ENCODE measurements at places on chromosomes 12 and 14.
A peak's percentile ranks its signal among the peaks of the same experiment; 100 is the strongest.

- no peak for DNase-seq
Observed at GRCh38 chr12:102321305-102322082, 123.9 kb upstream of the PMCH start.

DNA sequence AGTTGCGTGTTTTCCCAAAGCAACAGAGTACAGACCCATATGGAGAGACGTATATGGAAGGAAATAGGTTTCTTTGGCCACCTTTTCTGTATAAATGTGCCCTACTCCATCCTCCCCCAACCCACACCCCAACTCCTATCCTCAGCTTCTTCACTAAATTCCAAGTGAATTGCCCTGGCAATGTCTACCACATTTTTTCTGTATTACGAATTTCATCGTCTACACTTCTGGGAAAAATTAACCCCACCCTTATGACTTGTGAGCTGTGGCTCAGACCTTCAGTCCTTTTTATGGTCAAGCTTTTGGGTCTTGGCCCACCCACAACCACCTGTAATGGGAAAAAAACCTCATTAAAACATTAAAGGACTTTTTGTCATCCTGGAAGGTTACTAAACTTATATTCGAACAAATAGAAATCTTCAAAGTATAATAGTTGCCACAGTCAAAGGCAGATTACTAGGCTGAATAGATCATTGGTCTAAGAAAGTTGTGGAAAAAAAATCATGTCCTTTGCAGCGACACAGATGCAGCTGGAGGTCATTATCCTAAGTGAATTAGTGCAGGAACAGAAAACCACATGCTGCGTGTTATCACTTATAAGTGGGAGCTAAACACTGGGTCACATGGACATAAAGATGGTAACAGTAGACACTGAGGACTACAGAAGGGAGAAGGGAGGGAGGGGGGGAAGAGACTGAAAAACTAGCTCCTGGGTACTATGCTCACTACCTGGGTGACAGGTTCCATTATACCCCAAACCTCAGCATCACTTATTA, 15.7 kb upstream of the NFKBIA start:
- peak; percentile 65 for DNase-seq

GRCh38 chr14:68250927-68251768, 431.6 kb downstream of the RAD51B start:
- no peak for DNase-seq

- DNase-seq, result no peak
Observed at GRCh38 chr14:104169699-104170479, 31.5 kb downstream of the KIF26A start.

DNA sequence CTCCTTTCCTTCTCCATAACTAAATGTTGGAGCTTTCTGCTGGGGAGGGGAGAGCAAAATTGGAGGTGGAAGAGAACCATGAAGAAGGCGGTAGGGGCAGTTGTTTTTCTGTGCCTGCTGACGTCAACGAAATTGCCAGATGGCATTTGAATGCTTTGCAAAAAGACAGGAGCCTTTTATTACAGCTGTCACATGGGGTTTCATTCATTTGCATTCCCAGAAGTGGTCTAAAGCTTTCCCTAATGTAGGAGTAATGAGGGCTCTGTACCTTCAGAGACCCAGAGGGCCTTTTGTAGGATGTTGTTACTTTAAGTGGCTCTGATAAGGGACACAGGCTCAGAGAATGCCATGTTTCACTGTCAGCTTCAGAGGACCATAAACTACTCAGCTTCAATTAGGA, 107.1 kb upstream of the SLCO1C1 start:
- DNase-seq, result no peak

DNA sequence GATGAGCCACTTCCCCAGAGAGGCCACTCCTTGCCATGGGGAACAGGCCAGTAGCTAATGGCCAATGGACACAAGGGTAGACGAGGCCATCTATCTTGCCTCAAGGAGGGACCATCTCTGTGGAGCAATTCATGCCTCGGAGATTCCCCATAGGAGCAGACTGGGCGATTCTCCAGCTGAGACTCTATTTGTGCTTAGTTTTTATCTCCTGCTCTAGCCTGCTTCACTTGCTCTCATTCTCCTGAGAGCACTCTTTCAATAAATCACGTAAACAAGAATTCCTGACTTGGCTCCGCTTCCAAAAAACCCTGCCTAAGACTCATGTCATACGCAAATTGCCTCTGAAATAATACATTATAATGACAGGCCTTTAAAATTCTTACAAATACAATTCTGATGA, 396.4 kb upstream of the USP15 start:
- DNase-seq, result no peak

DNA sequence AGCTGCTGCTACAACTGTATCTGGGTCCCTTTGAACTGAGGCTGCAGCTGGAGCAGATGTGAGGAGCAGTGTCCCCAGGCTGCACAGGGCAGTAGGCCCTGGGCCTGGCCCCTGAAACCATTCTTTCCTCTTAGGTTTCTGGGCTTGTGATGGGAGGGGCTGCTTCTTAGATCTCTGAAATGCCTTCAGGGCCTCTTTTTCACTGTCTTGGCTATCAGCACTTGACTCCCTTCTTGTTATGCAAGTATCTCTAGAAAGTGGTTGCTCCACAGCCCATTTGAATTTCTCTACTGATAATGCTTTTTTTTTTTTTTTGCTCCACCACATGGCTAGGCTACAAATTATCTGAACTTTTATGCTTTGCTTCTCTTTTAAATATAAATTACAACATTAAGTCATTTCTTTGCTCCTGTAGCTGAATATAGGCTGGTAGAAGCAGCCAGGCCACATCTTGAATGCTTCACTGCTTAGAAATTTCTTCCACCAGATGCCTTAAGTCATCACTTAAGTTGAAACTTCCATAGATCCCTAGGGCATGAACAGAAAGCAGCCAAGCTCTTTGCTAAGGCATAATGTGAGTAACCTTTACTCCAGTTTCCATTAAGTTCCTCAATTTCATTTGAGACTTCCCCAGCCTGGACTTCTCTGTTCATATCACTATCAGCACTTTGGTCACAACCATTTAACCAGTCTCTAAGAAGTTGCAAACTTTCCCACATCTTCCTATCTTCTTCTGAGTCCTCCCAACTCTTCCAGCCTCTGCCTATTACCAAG, 41.1 kb downstream of the ACSM4 start:
- DNase-seq, result no peak

DNA sequence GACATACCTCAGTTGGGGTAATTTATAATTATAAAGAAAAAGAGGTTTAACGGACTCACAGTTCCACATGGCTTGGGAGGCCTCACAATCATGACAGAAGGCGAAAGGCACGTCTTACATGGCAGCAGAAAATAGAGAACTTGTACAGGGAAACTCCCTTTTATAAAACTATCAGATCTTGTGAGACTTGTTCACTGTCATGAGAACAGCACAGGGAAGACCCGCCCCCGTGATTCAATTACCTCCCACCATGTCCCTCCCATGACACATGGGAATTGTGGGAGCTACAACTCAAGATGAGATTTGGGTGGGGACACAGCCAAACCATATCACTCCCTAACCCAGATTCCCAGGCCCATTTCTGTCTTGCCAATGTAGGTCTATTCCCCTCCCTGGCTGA, 22.1 kb downstream of the MYO1H start:
- no peak for DNase-seq

DNA sequence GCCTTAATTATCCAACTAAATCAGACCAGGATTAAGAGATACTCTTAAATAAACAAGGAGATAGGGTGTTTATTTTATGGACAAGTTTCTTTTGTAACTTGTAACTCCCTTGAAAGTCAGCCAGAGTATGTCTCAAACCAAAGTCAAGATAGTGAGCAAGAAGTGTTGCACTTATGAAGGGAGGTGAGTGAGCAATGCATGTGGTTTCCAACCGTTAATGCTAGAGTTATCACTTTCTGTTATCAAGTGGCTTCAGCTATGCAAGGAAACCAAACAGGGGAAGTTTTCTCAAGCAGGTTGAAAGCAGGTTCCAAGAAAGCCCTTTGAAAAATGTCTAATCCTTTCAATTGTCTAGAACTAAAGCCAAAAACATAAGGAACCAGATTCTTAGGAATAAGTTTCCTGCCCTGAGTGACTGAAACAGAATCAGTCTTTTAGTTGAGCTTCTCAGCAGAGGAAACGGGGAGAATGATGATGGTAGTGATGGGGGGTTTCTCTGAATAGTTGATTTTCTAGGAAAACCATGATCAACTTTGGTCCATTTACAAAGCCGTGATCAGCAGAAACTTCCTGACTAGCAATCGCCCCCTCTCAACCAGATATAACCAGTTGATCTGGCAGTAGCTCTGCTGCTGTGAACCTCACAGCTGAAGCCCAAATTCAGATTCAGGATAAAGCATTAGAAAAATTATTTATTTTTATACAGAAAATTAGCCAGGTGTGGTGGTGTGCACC, 128.4 kb downstream of the DAD1 start:
- no peak for DNase-seq

GRCh38 chr14:71918955-71919354, 13.3 kb upstream of the RGS6 start:
- DNase-seq, result no peak

- DNase-seq, result no peak
Observed at GRCh38 chr14:103138301-103139131, 15.3 kb downstream of the TNFAIP2 start.

GRCh38 chr12:126706300-126706699, 1560.7 kb upstream of the TMEM132C start:
- no peak for DNase-seq

- DNase-seq, result no peak
Observed at GRCh38 chr14:75333606-75334548, 55.2 kb downstream of the FOS start.

GRCh38 chr12:91887957-91888356, 257.7 kb downstream of the BTG1 start:
- DNase-seq, result no peak

GRCh38 chr14:89247457-89248122, 169.4 kb downstream of the FOXN3 start:
- no peak for DNase-seq

DNA sequence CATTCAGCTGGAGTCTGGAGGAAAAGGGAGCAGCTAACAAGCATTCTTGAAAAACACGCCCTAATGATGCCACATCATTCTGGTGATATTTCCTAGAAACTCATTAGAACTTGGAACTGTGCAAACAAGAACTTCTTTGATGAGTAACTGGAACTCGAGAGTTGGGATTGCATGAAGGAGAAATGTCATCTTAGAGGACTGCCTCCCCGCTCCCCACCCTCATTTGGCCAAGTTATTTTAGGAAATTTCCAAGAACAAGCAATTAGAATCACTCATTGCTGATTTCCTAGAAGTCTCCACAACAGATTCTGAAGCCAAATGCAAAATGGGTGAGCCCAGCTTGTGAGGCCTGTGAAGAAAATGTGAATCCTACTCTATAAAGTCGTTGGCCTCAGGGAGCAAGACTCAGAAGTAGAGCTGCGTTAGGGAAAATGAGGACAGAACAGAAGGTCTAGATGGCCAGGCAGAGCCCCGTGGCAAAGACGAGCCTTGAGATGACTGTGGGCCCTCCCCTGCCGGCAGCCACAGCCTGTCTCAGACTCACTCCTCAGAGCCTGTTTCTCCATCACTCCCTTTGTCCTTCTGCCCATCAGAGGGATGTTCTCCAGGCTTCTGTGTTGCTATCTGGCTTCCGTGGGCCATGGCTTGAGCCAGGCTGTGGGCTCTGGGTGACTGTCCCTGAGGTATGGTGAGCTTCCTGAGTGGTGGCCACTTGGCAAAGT, 38.4 kb downstream of the RTL1 start:
- no peak for DNase-seq

Measured in HFF-Myc (cell line).